ENCODE measurements at places on chromosomes 16 and 17.

- DNase-seq, result no peak
Measured at GRCh38 chr17:17129466-17129865, 76.7 kb downstream of the PLD6 start.

DNA sequence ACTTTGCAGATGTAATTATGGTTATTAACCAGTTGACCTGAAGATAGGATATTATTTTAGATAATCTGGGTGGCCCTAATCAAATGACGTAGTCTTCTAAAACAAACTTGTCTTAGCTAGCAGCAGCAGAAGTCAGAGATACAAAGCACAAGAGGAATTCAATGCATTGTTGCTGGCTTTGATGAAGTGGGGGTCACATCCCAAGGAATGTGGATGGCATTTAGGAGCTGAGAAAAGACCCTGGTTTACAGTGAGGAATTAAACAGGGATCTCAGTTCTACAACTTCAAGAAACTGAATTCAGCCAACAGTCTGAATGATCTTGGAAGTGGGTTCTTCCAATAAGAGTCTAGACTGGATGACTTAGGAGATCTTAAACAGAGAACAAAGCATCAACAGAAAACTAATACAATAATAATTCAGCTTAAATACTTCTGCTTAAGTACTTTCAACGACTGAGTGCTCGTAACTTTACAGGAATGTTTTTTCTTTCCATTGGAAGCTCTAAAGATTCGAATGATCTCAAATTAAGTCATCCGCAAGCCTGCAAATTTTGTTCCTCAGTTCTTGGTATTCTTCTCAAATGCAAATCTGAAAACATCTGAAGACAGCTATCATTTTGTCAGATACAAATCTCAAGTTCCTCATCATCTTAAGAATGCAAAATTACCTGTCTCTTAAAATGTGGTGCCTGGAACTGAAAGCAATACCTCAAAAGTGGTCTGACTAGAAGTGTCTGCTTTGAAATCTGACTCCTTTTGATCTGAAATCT, 3.3 kb downstream of the C16orf46 start:
- DNase-seq, result no peak

GRCh38 chr16:57592591-57593003, 35.8 kb upstream of the ADGRG1 start:
- DNase-seq, result no peak

- DNase-seq, result no peak
Measured at GRCh38 chr16:57621521-57622271, 6.7 kb upstream of the ADGRG1 start.

GRCh38 chr16:49537924-49538459, 164.4 kb downstream of the C16orf78 start:
- DNase-seq, result peak; percentile 58

- DNase-seq, result no peak
Measured at GRCh38 chr17:35314415-35315216, 58.8 kb downstream of the SLFN11 start.

GRCh38 chr16:8278031-8278580, 312.2 kb downstream of the TMEM114 start:
- DNase-seq, result peak; percentile 24

- DNase-seq, result peak; percentile 18
Measured at GRCh38 chr17:65564793-65565192, 3.3 kb upstream of the AXIN2 start.

- DNase-seq, result no peak
Measured at GRCh38 chr17:74354123-74354522, 7.5 kb downstream of the BTBD17 start.

- DNase-seq, result no peak
Measured at GRCh38 chr17:8160741-8161221, 2.0 kb downstream of the VAMP2 start.

GRCh38 chr16:72921620-72922019, 126.3 kb downstream of the ZFHX3 start:
- peak; percentile 48 for DNase-seq

GRCh38 chr17:65442250-65442649, 119.2 kb downstream of the AXIN2 start:
- DNase-seq, result no peak

GRCh38 chr17:5618476-5618875, 34.2 kb upstream of the NLRP1 start:
- no peak for DNase-seq

DNA sequence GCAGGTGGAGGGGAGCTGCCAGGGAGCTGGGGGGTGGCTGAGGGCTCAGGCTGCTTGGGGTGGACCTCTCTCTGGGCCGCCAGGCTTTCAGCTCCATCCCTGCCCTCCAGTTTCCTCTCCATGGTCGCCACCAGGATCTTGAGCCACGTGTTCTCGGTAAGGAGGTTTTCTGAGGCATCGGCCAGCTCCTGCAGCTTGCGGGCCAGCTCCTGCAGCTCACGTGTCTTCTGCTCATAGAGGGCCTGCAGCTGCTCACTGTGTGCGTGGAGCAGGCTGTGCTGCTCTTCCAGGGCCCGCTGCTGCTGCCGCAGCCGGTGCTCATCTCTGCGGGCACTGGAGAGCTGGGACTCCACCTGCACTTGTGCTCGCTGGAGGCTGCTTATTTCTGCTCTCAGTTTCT, 11.0 kb downstream of the SNN start:
- no peak for DNase-seq

DNA sequence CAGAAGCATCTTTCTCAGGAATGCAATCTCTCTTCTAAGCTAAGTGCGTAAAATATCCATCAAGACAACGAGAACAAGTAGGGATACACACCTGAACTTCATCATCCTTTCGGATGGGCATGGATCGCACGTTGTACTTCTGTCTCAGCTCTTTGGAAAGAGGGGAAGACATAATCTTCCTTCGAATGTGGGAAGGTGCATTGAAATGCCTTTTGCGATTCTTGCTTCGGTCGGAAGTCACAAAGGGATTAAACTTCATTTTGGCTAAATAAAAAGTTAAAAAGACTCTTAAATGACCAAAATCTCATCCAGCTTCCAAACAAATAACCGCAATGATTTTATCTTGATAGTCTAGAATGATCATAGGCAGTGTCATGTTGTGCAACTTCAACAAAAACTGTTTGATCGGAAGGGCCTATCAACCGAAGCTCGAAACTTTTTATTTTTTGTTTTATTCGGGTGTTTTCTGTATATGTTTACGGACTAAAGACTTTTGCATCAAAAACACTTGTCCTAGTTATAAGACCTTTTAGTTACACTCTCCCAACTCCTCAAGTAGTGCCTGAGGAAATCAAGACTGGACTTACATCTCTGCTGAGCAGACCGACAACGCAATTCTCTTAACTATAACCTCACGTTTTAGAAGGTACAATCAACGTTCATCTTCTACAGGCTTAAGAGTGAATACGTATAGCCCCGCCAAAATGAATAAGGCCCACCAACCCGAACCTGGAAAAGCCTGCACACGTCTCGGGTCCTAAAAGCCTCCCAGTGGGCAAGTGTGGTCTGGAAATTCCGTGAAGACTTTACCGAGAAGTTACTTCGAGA, 727 bp downstream of the RPL26 start:
- DNase-seq, result no peak

DNA sequence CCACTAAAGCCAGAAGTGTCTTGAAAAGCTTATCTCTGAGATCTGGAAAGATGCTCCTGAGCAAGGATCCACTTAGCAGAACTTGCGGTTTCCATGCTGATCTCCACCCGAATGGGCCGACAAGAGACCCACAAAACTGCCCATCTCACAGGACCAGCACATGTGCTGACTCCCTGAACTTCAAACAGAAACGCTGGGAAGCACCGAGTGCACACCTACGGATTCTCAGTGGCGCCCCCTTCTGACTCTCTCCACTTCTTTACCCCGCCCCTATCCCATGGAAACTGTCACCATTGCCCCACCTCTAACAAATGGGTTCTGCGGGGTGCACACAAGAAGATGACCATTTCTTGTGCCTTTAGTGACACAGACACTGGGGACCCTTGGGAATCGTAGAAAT, 21.4 kb downstream of the CDRT4 start:
- DNase-seq, result no peak

- DNase-seq, result no peak
Measured at GRCh38 chr17:49290690-49291359, 60.2 kb upstream of the PHOSPHO1 start.

- no peak for DNase-seq
Measured at GRCh38 chr17:81428516-81428915, 33.3 kb downstream of the BAHCC1 start.

GRCh38 chr17:1709971-1710806, at the start of gene TLCD2:
TSS of gene TLCD2 (minus strand) at chr17:1710377. CDS start at chr17:1710242, 135 bp downstream.
- DNase-seq, result peak; percentile 13

- DNase-seq, result peak; percentile 89
Measured at GRCh38 chr17:38967290-38967738, at the start of gene FBXO47. TSS of gene FBXO47 (minus strand) at chr17:38967403. CDS start at chr17:38963025, 4,378 bp downstream.

DNA sequence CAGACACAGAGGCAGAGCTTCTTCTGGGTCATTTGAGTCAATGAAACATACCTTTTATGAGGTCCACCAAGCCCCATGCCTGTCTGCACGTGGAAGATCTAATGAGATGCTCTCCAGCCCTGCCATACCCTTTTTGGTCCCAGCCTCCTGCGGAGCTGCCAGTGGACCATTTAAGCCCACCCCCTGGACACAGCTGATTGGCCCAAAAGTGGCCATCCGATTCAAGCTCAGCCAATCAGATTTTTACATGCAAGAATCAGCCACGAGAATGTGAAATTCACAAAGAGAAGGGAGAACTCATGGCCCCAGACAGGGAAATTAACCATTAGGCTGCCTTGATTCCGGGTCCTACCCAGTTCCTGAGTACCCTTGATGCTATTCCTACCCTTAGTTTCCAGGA, 231.0 kb upstream of the EEF2KMT start:
- no peak for DNase-seq

GRCh38 chr17:8959312-8959918, 6.1 kb downstream of the PIK3R5 start:
- DNase-seq, result no peak

- no peak for DNase-seq
Measured at GRCh38 chr17:14904386-14904785, 360.7 kb downstream of the PMP22 start.

GRCh38 chr17:22268214-22268911, 576.0 kb downstream of the KCNJ18 start:
- DNase-seq, result no peak

GRCh38 chr16:85250147-85250463, 137.8 kb upstream of the CIBAR2 start:
- no peak for DNase-seq

DNA sequence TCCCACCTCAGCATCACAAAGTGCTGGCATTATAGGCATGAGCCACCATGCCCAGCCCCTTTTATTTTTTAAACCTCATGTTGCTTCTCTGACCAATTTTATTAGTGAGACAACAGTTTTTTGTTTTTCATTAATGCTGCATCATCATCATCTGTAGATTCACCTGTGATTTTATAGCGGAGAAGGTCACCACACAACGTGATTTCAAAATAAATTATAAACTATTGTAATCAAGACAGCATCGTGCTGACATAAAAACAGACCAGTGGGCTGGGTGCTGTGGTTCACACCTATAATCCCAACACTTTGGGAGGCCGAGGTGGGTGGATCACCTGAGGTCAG, 28.7 kb upstream of the METTL9 start:
- no peak for DNase-seq

DNA sequence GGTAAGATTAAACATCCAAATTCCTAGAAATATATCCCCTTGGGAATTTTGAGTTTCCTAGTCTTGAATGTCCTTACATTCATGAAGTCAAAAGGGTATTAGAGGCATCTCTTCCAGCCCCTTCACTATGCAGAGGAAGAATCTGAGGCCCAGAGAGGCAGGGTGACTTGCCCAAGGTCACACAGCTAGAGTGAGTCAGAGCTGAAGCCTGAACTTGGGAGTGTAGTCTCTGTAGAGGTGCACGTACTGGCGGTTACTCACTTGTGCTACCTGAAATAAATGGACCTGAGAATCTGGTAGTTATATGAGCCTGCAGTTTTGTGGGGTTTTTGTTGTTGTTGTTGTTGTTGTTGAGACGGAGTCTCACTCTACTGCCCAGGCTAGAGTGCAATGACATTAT, 164.0 kb downstream of the XYLT1 start:
- no peak for DNase-seq

DNA sequence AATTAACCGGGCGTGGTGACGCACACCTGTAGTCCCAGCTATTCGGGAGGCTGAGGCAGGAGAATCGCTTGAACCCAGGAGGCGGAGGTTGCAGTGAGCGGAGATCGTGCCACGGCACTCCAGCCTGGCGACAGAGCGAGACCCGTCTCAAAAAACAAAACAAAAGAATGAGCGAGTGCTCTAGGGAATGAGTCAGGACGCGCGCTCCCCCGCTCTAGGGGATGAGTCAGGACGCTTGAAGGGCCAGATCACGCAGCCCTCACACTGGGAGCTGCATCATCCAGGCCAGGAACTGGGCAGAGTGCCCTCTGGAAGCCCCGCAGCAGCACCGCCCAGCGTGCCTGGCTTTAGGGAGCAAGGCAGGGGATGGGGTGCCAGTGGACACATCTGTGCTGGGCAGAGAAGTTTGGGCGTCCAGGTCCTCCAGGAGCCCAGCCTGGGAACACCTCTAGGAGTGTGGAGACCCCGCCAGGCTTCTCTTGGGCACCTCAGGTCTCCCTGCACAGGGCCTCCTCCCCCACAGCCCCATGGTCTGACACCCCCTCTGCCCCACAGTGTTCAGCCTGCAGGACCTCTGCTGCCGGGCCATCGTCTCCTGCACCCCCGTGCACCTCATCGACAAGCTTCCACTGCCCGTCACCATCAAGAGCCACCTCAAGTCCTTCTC, 3.9 kb upstream of the WFIKKN1 start:
- no peak for DNase-seq

DNA sequence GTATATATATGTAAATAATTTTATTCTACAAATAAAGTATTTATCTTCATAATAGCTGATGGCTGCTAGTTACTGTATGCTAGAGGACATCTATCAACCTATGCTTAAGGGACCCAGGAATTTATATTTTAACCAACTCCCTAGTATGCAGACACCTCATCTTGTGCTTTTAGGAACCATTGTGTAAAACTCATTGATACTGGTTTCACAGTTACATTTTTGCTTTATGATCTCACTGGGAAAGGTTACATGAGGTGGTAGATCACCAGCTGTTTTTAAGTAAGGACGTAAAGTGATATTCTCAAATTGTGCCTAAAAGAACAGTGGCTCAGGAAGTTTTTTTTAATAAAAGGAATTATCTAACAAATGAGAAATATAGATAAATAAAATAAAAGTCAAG, 56.4 kb downstream of the VMP1 start:
- no peak for DNase-seq

DNA sequence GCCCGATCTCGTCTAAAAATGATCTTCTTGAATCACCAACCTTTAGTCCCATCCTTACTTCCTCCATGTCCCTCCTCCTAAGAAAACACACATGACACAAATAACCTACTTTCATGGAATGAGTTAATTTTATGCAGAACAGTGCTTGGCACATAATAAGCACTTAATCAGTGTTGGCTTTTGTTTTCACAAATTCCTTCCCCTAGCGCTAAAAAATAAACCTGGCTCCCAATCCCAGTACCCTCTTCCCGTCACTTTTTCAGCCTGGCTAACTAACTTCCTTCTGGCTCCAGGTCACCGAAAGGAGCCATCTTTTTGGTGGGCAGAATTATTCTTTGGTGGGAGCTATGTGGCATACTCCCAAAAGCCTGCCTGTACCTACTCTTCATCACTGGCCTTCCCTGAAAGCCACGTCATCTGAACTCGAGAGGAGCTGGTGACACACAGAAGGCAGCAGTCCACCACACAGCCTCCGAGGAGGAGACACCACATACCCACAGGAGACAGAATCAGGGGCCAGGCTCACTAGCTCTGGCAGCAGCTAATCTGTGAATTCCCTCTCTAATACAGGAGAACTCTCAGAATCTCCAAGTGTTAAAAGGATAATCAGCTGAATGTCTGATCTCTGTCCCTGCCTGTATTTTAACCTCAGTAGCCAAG, 114.5 kb downstream of the SMG6 start:
- no peak for DNase-seq
